ENCODE measurements at places on chromosomes 12 and 14.

DNA sequence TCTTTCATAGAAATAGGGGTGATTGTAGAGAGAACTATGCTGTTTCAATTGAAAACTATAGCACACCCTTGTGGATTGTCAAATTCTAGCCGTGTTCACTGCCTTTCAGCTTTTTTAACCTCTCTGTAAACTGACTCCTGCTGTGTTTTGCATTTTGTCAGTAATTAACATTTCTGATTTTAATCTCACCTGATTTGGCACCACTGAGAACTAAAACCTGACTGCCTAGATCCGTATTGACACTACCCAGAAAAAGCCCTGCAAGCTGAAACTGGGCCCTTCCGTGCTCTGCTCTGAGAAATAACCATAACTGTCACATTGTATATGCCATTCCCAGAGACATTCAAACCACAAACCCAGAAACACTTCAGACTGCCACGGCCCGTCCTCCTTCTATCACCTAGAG, 26.6 kb upstream of the ETV6 start:
- no peak for DNase-seq

GRCh38 chr14:74988131-74988530, 14.6 kb upstream of the EIF2B2 start:
- DNase-seq: no peak

- DNase-seq: no peak
These were observed 23.5 kb downstream of the HIP1R start for GRCh38 chr12:122858591-122859302.

DNA sequence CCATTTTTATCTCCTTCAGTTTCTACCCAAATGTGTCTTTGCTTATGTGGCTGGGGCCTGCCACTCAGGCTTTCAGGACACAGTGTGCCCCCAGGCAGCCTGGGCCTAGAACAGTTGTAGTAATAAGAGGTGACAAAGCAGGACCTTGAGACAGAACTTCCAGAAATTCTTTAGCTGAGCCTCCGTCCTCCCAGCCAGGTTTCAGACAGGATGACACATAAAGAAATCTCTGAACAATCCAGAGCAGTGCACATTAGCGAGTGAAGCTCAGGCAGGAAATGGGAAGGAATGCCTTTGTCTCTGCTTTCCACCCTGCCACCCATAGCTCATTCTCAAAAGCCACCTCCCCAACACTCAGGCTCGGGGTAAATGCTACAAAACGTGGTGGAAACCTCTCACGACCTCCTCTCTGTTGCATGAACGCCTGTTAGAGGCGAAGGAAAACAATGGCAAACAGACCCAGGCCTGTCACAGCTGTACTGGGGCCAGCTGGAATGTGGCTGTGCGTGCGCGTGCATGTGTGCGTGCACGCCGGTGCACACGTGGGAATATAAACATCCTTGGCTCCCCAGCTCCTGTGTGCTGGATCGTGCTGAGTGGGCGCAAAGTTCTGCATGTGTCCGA, 286.7 kb downstream of the ZFP36L1 start:
- DNase-seq: no peak

DNA sequence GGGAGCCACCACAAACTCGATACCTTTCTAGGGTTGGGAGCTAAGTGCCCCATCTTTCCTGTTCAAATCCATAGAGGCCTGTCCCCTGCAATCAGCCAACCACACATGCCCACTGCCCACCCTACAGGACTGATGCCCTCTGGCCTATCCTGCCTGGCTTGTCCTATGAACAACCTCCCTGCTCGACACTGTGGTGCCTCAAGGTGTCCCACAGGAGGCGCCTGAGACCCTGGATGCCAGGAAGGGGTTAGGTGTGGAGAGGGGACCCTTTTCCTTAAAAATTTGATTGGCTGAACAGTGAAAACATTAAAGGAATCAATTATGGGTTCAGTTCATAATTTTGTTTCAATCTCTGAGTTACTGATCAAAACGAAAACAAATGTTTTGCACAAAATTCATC, 97.3 kb upstream of the FZD10 start:
- no peak for DNase-seq

Measured in stimulated activated CD4-positive, alpha-beta T cell treated with anti-CD3 and anti-CD28 coated beads, Interleukin-4, amount 100 ng/mL, for 24 hours (primary cell).